Erythroblast (primary cell): ENCODE measurements at places on chromosomes 7 and 10.

DNA sequence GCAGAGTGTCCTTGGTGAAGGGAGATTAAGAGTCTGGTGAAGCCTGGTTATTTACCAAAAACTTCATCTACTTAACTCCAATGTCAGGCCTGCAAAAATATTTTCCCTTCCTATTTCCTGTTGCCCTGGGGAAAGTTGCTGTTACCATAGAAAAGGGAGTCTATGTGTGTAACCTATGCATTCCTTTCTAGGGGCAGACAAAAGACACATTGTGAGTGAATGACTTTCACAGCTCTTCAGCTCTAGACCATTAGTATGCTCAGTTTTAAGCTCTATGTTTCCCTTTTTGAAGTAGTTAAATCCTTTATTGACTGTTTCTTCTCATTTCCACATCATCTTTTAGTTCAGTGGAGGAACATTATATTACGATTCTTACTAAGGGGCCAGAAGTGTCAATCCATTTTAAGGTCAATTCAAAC, 45.6 kb upstream of the SGCE start:
- DNase-seq = no peak

DNA sequence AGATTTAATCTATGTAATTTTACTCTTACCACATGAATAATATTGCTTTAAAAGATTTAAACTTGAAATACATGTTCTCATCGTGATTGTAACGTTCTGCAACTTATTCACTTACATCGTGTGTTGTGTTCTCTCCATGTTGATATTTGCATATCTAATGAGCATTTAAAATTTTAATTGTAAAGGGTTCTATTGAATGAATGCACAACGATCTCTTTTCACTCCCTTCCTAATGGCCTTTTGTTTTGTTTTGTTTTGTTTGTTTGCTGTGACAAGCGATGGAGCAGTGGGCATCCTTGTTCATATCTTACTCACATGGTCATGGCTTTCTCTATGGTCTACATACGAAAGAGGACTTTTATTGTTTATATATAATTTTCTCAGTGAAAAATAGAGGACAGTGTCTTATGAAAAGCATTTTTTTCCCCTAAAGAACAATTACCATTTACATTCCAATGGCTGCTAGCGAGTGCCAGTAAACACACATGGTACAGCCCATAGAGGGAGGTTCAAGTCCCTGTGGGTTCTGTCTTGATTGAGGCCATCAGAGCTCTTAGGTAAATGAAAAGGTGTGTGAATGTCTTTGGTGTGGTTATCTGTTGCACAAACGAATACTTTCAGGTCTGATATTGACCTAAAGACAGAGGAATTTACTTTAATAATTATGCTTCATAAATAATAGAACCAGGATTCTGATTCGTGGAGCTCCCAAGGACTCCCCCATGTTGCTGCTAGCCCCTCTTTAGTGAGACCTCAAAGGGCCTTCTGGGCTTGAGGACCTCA, 32.4 kb downstream of the BTBD16 start:
- no peak for DNase-seq

- peak; percentile 67 for DNase-seq
Measured at GRCh38 chr7:64947252-64948000, 43.4 kb downstream of the ZNF117 start.

DNA sequence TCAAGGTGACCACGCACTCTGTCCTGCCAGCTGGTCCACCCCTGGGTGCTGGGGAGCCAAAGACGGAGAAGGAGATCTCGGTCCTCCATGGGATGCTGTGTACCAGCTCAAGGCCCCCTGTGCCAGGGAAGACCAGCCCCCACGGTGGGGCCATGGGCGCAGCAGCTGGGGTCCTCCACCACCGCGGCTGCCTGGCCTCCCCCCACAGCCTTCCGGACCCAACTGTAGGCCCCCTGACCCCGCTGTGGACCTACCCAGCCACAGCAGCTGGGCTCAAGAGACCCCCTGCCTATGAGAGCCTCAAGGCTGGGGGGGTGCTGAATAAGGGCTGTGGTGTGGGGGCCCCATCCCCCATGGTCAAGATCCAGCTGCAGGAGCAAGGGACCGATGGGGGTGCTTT, 5.4 kb downstream of the NYAP1 start:
- no peak for DNase-seq

GRCh38 chr7:149799397-149800168, 26.2 kb upstream of the ZNF467 start:
- DNase-seq = peak; percentile 54

- no peak for DNase-seq
Measured at GRCh38 chr7:2466675-2467074, 9.5 kb downstream of the GRIFIN start.

GRCh38 chr10:61890430-61890829, 11.1 kb upstream of the ARID5B start:
- DNase-seq = no peak

GRCh38 chr10:129583831-129584230, 116.8 kb downstream of the MGMT start:
- DNase-seq = no peak

- DNase-seq = no peak
Measured at GRCh38 chr7:50152486-50152885, 59.4 kb upstream of the ZPBP start.

DNA sequence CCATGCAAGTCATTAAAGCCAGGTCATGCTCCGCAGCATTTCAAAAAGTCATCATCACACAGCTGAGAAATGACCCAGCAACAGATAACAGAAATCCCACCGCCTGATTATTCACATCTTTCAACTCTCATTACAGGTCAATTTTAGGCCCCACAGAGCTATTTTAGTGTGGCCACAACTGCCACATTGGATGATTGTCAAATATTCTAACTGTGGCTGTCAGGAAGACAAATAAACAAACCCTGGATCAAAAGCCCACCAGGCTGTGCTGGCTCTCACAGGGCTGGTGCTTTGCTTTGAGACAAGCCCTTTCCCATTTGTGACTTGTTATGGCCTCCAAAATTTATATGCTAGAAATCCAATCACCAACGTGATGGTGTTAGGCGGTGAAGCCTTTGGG, 117.6 kb upstream of the CDC14C start:
- DNase-seq = no peak

- DNase-seq = no peak
Measured at GRCh38 chr7:22900101-22900500, 77.5 kb upstream of the TOMM7 start.

DNA sequence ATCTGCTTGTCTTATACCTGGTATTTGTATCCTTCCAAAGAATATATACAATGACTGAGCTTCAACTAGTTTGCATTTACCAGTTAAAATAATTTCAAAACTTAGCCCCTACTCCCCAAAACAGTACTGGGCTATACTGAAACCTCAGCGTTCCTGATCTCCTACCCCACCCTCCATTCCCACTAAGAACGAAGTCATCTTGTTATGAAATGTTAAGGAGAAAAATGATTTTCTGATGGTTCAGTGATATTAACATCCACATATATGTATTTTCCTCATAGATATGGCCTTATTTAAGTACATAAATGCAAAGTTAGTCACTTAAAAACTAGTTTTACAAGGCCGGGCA, 28.9 kb upstream of the ANAPC16 start:
- no peak for DNase-seq

GRCh38 chr10:91566115-91566514, 66.8 kb downstream of the PPP1R3C start:
- DNase-seq = no peak
